ENCODE measurements at places on chromosomes 5 and 9.
A peak's percentile ranks its signal among the peaks of the same experiment; 100 is the strongest.

DNA sequence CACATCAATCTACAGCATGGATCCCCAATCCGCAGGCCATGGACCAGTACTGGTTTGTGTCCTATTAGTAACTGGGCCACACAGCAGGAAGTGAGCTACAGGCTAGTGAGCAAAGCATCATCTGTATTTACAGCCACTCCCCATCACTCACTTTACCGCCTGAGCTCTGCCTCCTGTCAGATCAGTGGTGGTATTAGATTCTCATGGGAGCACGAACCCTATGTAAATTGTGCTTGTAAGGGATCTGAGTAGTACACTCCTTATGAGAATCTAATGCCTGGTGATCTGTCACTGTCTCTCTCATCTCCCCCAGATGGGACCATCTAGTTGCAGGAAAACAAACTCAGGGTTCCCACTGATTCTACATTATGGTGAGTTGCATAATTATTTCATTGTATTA is 212.7 kb upstream of the FAM174A start:
- DNase-seq = no peak

GRCh38 chr9:127578952-127579853 is 32.9 kb upstream of the STXBP1 start:
- no peak for DNase-seq

DNA sequence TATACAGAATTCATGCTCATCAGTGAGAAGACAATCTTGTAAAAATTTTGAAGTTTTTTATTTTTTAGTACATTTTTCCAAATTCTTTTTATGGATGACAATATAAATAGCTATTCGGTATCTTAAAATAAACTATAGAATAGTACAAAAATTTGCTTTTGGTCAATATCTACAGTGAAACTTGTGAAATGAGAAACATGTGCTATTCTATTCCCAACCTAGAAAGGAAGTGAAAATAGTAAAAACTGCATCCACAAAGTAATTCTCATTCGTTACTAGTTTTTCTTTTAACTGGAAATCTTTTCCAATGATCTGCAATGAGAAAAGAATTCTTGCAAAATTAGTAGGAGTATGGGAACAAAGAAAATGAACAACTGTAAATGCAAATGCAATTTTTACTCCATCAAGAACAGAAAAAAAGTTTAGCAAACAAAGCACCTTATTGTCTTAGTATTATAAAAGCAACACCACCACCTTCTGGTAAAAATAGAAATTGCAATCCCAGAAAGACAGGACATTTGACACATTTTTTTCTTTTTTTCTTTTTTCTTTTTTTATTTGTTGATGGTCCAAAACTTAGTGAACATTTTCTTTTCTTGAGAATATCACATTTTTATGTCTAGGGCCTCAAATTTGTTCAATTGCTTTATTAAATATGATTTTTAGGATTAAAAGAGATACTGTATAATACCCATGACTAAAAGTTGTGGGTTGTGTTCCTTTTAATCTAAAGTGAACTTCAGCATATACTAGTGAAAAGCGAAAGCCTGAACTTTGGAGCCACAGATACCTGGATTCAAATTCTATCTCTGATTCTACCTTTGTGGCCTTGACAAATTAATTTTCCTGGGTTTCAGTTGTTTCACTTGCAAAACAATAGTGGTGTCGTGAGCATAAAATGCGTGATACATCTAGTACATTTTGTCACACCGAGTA is 72.3 kb downstream of the SLCO4C1 start:
- peak; percentile 32 for DNase-seq

DNA sequence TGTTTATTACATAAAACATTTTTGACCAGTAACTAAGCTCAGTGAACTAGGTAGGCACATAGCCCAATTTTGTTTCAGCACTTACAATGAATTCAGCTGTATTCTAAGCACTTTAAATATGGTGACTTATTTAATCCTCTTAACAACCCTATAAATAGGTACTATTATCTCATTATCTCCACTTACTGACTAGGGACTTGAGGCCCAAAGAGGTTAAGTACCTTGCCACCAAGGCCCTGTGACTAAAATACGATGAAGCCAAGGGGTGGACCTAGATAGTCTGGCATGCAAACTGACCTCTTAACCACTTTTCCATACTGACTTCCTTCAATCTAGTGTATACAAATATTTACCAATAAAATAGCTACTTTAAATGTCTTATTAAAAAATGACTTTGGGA is 266.4 kb downstream of the ZNF608 start:
- no peak for DNase-seq

DNA sequence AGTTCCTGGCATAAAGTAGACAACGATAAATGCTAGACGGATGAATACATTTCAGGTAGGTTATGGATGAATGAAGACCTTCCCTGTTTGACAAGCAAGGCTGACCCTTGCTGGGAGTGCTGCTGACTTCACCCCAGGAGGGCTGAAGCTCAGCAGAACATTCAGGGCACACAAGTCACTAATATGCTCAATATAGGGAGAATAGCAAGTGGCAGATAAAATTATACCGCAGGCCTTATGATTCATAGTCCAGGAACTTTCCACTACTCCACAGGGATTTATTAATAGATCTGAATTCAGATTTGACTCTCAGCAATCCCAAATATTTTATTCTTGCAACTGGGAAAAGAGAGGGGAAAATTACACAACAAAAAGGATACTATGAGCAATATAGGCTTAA is 38.2 kb upstream of the GRAMD2B start:
- no peak for DNase-seq

GRCh38 chr5:179858241-179858585 is 404 bp downstream of the MRNIP start:
- DNase-seq = no peak

- no peak for DNase-seq
Observed at GRCh38 chr5:2724031-2724581, 27.4 kb downstream of the IRX2 start.

DNA sequence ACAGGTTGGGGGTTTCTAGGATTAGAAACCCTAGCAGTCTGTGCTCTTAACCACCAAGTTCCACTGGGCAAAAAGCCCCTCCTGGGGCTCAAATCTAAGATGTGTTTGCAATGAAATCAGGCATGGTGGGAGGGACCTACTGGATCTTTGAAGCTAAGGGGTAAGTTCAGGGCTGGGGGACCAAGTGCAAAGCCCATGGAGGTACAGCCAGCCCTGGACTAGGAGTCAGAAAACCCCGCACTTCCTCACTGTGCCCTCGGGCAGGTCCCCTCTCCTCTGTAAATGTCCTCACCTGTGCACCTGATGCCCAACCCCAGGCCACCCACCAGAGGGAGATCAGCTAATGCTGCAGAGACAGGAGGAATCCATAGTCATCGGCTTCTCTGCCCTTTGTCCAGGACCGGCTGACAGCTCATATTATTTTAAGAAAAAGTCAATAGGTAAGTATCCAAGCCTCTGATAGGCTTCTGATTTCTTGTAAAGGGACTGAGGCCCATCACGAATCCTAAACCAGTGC is 138.3 kb downstream of the PAX5 start:
- no peak for DNase-seq

DNA sequence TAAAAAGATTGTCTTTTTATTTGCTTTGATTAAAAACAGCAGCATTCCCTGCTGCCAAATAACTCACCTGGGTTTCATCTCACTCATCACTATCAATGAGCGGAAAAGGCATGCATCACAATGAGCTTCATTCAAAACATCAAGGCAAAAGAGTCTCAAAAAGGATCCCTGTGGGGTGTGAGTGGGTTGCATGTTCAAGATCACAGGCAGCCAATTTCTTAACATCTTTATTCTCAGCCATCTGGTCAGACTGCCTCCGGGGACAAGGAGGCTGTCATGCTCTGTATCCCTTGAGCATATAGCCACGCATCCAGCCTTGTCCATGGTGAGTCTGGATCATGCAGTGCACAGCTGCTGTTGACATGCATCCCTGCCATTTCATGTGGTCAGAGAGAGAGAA is 117.1 kb downstream of the ICE1 start:
- DNase-seq = no peak

DNA sequence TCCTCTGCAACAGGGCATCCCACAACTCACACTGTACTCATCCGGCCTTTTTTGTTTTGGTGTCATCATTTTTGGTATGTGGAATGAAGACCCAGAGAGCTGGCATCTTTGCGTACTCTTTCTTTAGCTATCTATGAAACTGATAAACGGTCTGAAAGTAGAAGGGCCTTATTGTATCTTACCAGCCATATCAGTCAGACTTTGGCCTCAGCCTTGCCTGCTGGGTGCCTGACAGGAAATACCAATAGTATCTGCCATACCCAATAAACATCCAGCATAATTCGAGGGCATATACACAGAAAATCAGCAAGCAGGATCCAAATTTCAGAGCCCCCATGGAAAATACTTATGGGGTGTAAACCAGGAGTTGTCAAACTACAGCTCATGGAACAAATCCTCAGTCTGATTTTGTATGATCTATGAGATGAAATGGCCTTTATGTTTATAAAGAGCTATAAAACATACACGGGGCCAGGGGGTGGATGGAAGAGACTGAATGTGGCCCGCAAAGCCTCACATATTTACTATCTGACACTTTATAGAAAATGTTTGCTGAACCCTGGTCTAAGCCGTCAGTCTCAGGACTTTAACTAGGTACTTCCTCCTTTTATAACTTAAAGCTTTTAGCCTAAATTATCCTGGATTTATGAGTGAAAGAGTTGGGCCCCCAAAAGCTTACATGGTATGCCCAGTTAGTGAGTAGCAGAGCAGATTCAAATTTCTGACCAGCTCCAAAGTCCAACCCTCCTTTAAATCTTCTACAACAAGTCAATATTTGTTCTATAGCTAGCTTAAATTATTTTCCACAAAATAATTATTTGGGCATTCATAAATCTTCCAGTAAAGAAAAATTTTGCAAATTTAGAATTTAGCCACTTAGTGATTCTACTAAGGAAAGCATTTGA is 308.0 kb upstream of the PUM3 start:
- no peak for DNase-seq

- DNase-seq = no peak
Observed at GRCh38 chr9:24712206-24712605, 166.5 kb upstream of the IZUMO3 start.

DNA sequence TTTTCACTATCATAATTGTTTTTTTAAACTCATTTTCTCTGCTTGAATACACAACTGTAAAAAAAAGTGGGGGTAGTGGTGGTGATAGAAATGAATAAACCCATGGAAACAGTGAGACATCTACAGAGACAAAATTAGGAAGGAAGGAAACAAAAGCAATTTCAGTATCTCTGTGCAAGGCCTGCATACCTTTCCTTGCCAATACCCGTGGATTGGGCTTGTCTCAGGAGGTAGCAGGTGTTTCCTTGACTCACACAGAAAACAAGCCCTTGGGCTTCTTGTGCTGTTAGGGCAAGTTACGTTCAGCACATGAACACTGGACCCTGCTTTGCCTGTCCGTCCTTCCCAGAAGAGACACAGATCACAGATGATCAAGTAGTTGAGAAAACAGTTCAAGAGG is 372.2 kb downstream of the ZSWIM6 start:
- DNase-seq = no peak

GRCh38 chr5:147240266-147240985 is 5.6 kb downstream of the STK32A start:
- DNase-seq = no peak

- no peak for DNase-seq
Observed at GRCh38 chr5:58011301-58011700, 448.6 kb downstream of the PLK2 start.

- DNase-seq = no peak
Observed at GRCh38 chr9:86713970-86714369, 233.3 kb downstream of the GAS1 start.

- no peak for DNase-seq
Observed at GRCh38 chr5:74432721-74433120, 207.8 kb downstream of the ENC1 start.

DNA sequence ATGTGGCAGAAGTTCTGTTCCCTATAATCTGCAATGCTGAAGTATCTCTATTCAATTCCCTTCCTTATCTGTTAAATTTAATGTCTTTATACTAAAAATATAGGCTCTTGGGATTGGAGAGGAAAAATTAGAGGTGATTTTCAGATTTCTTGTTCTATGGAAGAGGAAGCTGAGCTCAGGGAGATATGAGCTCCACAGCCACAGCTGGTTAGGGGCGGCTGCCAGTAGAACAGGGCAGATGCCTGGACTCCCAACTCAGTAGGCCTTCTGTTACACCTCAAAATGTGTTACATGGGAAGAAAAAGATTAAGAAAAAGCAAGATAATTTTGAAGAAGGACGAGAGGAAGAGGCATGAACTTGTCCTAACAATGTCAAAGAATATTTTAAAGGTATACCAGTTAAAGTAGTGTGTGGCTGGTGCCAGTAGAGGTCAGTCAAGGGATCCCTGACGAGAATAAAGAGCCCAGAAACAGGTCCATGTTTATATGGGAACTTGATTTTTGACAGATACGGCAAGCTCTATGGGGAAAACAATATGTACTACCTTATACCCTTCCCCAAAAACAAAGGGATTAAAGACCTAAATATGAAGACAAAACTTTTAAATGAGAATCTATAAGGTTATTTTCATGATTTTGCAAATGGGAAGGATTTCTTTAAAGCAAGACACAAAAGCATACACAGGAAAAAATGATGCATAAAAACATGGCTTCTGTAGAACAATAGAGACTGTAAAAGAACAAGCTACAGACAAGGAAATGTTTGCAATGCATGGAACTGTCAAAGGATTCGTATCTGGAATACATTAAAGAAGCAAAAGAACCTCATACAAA is 28.7 kb downstream of the DNAJC21 start:
- peak; percentile 2 for DNase-seq

- DNase-seq = no peak
Observed at GRCh38 chr5:119336845-119337580, 18.8 kb upstream of the TNFAIP8 start.

DNA sequence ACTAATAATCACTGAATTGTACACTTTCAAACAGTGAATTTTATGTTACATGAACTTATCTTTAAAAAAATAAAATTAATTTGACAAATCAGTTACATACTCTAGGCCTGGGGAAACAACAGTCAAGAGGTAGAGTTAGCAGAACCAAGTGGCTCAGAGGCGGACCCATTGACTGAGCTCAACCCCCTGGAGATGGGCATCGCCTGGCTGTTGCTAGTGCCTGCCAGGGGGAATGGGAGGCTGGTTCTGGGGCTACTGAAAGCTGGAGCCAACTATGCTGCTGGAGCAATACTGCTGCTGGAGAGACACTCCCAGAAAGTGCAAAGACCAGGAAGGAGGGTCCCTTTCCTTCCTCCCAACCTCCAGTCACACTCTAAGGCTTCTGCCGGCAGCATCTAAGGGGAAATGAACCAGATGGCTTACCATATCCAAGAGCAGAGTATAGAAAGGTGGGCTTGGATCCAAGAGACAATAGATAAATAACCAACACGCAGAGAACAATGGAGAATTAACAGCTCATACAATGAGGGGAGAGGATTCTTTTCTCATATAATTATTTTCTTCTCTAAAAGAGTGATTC is 40.3 kb upstream of the ANKRD55 start:
- DNase-seq = no peak

GRCh38 chr5:78971998-78972397 is 13.1 kb downstream of the ARSB start:
- no peak for DNase-seq

DNA sequence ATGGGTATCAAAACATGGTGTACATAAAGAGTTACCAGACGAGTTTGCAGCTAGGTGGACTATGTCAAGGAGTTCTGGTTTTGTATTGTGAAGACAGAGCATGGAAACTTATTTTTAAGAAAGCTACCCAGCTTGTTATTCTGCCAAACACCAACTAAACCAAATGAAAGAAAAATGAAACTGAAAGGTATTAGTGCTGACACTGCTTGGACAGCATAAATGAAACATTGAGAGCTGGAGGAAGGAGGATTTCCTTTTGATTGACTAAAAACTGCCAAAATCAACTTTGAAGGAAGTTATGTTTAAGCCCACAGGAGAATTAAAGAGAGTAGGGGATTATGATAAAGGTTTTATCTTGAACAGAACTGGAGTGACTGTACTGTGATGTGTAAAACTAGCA is 766.2 kb downstream of the PTPRD start:
- DNase-seq = no peak

GRCh38 chr9:102114557-102114956 is 376.1 kb upstream of the GRIN3A start:
- no peak for DNase-seq

Data from neuronal stem cell (in vitro differentiated cells).